Activated naive CD4-positive, alpha-beta T cell (primary cell): ENCODE measurements at places on chromosomes 6 and 20.

DNA sequence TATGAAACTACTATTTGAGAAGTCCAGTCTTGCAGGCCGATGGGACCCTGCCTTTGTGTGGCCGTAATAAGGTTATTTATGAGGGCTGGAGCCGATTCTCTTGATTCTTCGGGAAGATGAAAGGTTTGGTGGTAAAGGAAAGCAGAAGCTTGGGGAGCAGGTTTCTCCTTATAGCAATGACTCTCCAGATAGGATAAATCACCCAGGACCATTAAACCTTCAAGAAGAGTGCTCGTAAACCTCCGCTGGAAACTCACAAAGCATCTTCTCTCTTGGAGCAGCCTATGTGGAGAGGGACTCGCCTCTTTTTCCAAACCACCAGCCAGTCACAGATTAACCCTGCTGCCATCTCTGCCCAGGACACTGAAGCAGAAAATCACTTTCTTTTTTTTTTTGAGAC is 69.6 kb upstream of the SALL4 start:
- no peak for DNase-seq

GRCh38 chr6:79756496-79756895 is 125.4 kb downstream of the SH3BGRL2 start:
- no peak for DNase-seq

GRCh38 chr6:105941621-105942412 is 144.3 kb upstream of the PRDM1 start:
- DNase-seq, result no peak

- no peak for DNase-seq
These were observed 560.5 kb downstream of the PKHD1 start for GRCh38 chr6:51526922-51527321.

DNA sequence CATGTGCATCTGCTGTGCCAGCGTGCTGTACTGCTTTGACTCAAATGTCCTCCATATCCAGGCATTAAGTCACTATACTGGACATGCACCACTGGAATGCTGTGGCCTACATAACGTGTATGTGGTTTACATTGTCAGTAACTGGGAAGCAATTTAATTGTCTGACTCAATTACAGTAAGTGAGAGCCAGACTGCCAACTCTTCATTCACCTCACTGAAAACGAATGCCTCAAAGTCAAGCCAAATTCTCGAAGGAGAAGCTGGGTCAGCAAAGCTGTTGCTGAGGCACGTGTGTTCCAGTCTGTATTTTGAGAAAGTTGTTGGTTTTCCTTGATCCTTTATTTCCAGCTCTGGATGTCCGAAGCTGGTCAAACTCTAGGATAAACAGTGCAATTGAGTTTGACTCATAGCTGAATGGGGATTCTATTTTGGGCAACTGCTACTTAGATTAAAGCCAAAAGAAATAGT is 534.3 kb downstream of the COL12A1 start:
- DNase-seq, result no peak

DNA sequence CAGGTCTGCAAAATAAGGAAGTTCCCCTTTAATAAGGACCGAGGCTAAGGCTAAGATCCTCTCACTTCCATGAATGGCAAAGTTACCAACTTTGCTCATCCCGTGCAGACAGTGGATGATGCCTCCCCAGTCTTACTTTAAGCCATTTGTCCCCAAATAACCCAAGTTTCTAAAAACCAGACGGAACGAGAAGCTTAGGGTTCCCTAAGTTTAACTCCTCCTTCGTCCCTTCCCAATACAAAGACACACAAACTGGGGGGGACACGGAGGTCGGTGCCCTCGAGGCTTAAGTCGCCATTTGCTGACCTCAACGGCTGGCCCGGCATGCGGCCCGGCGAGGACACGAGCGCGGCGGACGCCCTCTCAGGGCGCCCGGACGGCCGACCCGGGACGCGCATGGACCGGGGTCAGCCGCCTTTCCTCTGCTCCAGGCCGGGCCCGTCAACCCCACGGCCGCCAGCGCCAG is 527 bp downstream of the FBXO30 start:
- no peak for DNase-seq

GRCh38 chr20:35604449-35604747 is 11.2 kb upstream of the SPAG4 start:
- DNase-seq, result no peak

DNA sequence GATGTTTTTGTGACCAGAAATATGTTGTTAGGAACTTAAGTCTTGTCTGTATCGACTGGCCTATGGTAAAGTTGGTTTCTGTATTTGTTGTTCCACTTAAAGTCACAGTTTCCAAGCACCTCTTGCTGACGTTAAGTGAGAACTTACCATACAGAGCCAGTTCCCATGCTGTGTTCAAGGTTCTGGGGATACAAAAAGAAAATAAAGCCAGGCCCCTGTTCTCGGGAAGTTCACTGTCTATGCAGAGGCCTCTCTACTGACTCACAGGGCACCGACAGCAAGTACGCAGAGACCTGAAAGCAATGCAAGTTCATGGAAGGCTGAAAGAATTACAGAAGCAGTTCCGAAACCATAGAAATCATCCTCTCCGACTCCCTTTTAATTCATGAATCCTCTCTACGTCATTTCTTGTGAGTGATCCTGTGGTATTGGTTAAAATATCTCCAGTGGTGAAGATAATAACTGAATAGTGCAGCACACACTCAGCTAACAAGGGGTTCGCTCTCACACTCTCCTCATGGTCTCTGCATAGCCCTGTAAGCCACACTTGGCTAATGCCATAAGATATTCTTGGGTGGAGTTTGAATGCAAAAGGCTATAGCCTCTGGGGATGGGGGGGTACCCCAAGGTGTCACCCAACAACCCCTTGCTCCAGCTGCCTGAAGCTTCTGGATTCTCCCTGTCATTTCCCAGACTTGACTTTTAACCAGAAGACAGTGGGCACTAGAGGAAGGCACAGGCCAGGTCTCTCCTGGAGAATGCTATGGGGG is 91.2 kb upstream of the EXOC2 start:
- DNase-seq, result no peak

GRCh38 chr20:58072695-58073671 is 155.5 kb downstream of the ANKRD60 start:
- DNase-seq, result no peak

DNA sequence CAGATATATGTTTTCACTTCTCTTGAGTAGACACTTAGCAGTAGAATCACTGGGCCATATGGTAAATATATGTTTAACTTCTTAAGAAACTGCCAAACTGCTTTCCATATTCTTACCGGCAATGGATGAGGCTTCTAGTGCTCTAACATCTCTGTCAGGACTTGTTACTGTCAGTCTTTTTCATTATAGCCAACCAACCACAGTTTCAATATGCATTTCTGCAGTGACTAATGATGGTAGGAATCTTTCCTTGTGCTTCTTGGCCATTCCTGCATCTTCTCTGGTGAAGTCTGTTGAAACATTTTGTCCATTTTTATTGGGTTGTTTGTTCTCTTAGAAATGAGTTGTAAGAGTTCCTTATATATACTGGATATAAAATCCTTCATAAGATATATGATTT is 66.0 kb upstream of the SYNDIG1 start:
- no peak for DNase-seq

GRCh38 chr20:48725555-48725991 is 102.2 kb downstream of the PREX1 start:
- DNase-seq, result no peak

- DNase-seq, result no peak
These were observed 50.0 kb downstream of the SRC start for GRCh38 chr20:37395921-37396415.

DNA sequence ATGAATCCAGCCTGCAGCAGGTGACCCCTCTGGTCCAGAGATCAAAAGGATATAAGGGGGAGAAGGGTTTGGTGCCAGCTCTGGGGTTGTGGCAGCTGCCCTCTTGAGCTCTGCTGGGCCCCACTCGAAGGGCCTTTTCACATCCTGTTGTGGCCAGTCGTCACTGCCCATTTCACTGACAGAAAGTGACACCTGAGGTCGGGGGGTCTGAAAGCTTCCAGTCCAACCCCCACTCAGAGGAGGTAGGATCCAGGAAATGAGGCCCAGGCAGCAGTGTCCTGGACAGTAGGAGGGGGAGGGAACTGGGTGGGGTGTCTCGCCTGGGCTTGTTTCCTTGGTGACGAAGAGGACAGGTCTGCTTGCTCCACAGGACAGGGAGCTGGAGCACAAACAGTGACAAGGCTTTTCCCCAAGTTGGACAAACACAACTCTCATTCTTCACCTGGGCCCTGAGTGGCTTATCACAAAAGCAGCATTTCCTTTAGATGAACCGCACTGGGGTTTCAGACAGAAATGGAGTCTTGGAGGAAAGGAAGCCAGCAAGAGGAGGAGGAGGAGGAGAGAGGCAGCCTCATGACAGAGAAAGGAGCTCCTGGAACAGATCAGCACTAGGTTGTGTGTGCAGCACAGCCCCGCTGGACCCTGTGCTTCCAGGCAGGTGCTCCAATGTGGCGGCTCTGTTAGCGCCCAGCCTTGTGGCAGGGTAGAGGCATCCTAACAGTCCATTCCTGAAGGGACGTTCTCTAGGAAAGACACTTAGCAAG is 11.0 kb downstream of the FRS3 start:
- no peak for DNase-seq

DNA sequence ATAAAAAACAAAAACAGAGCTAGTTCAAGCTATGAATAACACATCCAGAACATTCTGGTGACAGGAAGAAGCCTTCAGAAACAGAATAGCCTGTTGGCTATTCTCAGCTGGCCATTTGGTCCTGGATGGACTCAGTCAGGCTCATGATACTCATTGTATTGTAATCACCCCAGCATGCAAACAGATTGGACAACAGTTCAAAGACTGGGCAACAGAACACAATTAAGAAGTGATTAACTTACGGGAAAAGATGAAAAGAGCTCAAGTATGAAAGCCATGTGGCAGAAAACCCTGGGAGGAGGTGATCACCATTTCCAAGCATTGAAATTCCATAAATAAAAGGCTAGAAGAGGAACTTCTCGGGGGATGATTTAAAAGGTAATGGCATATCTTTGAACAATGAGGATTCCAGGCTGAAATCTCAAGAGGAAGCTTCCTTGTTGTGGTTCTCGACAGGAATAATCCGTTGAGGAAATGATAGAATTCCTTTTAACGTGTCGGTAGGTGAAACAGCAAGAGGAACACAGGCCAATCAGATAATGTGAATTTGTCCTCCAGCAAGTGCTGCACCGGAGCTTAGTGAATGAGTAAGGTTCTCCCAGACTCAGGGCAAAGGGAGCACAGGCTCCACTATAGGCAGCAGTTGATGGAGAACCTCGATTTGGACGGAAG is 172.4 kb downstream of the BCAS1 start:
- no peak for DNase-seq

DNA sequence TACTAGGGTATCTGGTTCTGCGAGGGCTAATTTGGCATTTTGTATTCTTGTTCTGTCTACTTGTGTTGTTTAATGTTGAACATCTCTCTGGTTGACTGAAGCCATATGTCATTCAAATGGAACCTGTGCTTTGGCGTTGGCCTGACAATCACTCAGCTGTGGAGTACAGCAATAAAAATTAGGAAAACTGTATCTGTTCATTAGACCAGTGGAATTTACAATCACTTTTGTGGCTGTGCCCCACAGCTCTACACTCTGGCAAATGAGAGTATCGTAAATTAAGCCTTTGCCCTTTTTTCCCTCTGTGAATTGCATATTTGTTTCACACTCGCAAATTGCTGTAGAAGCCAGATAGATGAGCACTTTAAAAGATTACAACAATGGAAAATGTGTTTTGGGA is 102.0 kb downstream of the ARID1B start:
- no peak for DNase-seq
